NCI-H1930 (cell line): ENCODE measurements at places on chromosomes 16 and 17.

GRCh38 chr16:85967111-85967510 lies 68.1 kb downstream of the IRF8 start:
- DNase-seq = no peak

DNA sequence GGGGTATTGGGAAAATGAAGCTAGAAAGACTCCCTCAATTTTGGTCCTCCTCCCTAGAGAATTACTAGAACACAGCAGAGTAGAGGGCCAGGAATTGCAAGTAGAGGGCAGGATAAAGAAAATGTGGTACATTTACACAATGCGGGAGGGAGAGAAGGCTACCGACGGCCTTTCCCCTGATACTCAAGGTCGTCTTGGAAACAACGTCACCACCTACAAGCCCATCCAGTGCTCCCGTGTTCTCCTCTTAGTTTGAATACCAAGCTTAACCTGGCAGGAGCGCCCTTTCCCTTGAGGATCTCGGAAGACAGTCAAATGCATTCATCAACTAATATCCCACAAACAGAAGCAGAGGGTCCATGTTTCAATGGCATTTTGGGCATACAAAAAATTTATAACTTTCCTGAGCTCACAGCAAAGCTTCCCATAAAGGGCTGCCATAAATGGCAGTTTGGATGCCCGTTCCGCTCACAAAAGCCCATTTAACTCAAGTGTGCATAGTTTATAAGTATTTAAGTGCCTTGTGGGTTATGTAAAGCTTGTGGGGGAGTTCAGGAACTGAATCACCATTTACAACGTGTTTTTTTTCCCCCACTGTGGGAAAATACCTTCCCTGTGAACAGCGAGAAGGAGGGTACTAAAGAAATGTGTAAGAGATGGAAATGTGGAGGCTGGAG lies 414.6 kb downstream of the SLC39A11 start:
- DNase-seq = no peak

DNA sequence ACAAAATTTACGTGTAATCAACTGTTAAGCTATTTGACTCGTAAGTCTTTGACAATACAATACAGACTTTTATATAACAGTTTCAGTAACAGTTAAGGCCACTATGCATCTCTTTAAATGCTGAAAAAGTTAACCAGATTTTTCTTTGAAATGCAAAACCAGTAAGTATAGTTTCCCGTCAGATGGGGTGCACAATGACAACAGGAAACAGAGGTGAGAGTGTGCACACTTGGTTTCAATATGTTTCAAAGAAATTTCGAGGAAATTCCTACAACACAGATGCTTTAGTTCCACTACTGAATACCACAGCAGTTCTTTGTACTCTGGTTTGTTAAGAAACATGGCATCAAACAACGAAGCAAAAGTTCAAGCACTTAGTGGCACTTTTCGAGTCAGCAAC lies 48.4 kb downstream of the RNF157 start:
- DNase-seq = no peak

DNA sequence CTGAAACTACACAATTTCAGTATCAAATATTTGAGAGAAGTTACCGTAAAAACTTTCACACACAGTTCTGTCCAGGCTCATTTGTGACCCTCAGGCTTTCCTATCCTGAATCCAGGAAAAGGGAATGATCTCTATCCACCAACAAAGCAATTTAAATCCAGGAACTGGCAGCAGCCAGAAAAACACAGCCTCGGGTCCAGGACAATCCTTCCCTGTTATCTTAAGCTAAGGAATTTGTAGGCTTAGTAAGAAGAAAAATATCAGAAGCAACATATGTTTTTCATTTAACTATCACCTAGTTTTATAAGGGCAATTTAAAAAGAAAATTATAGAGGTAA lies 47.1 kb downstream of the TEX2 start:
- DNase-seq = no peak

GRCh38 chr17:31533546-31534155 lies 142.2 kb downstream of the RAB11FIP4 start:
- no peak for DNase-seq

DNA sequence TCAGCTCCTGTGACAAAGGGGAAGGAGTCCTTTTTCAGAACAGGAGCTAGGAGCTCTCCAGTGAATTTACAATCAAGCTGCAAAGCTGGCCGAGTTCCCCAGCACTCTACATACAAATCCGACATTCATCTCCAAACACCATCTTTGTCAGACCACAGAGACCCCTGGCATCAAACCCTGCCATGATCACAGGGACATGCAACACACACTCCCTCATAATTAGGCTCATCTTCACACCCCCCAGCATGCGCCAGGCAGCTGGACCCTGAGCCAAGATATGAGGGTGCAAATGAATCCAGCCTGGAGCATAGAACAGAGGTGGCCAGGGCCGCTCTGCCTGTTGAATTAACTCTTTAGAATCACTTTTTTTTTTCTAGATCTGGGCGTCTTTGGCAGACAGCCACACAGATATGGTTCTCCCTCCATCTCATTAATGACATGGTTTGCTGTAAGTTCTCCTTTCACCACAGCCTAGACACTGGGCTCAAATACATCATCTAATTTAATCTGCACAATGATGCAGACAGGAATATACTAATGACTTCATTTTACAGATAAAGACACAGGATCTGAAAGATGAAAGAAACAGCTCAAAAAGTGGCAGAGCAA lies 366.3 kb downstream of the NPIPA8 start:
- DNase-seq = no peak

DNA sequence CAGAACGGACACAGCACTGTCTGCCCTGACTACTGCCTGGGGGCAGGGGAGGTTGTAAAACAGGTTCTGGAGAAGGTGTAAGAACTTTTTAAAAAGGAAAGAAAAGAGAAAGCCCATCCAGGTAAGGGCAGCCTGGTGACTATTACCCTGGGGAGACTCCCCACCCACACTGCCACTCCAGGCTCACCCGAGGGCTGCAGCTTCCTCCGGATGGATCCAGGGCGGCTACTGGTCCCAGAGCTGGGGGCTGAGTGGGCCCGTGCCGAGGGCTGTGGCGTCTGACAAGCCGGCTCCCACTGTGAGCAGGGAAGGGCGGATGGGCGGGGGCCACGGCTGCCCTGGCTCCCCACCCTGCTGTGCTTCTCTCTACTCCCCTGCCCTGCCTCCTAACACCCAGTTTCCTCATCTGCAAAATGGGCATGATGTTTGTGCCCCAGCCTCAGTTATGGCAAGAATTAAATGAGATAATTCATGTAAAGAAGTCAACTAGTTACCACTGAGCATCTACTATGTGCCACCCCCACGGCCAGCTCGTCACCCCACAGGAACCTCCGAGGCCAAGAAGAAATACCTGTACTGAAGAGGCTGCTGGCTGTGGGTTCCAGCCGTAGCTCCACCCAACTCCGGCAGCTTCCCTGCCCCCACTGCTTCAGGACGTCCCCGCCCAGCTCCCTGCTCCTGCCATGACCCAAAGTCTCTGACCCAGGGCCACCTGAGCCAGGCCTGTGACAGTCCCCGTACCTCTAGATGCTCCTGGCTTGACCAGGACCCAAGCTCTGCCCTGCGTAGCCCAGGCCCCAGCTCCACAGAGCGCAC lies 24.2 kb downstream of the KATNB1 start:
- DNase-seq = no peak

DNA sequence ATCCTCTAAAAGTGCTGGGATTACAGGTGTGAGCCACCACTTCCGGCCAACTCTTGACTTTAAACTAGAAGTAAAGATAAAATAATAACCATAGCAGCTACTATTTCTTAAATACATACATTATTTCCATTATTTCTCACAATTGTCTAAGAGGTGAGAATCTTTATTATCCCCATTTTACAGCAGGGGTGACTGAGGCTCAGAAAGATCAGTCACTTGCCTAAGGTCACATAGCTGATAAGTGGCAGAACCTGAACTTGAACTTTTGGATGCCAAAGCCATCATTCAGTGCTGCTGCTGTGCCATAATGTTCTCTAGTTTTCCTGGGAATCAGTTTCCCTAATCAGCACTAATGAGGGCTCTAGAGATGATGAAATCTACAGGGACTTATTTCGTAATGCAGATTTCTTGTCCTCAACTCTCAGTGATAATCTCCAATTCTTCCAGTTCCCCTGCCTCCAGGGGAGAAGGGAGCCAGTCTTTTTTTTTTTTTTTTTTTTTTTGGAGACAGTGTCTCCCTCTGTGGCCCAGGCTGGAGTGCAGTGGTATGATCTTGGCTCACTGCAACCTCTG lies 25.2 kb upstream of the GPRC5B start:
- no peak for DNase-seq

DNA sequence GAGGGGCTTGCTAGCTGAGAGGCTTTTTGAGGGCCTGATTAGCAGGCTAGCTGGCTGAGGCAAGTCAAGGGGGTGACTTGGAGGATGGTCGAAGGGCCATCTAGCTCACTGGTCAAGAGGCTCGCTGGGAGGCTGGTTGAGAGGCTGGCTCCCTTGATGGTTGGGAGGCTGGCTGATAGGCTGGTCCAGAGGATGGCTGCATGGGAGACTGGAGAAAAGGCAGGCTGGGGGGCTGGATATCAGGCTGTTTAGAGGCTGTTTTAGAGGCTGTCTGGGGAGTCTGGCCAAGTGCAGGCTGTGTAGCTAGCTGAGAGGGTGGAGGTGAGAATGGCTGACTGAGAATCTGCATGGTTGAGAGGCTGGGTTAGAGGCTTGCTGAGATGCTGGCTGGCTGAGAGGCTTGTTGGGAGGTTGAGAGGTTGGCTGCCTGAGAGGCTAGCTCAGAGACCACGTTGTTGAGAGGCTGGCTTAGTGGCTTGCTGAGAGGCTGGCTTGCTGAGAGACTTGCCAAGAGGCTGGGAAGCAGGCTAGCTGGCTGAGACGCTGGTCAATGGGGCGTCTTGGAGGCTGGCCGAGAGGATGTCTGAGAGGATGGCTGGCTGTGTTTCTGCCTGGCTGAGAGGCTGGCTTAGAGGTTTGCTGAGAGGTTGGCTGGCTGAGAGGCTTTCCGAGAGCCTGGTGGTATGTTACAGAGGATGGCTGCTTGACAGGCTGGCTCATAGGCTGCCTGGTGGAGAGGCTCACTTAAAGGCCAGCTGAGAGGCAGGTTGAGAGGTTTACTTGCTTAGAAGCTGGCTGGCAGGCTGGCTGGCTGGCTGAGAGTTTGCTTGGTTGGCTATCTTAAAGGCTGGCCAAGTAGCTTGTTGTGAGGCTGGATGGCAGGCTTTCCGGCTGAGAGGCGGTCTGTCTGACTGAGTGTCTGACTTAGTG lies 36.6 kb upstream of the ACSM2B start:
- DNase-seq = no peak

DNA sequence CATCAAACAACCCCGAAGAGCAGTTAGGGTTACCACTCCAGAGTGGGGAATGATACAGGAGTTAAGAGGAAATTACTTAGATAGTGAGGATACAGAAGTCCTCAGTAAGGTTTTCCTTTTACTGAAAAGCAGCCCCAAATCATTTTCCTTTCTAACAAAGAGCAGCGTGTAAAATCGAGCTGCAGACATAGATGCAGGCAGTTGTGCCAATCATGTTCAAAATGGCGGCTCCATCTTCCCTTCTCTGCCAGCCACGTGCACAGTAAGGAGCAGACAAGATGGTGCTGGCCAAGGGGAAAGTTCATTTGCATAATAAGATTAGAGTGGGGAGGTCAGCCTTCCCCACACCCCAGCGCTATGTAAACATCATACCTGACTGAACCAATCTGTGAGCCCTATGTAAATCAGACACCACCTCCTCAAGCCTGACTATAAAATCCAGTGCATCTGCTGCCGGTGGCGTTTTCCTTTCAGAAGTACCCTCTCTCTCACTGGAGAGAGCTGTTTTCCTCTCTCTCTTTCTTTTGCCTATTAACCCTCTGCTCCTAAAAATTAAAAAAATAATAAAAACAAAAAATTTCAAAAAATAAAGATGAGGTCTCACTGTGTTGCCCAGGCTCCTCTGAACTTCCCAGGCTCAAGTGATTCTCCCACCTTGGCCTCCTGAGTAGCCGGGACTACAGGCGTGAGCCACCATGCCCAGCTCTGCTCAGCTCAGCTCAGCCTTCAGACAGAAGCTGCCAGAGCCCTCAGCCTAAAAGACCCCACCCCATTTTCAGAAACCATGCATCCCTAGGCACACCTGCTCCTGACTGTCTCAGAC lies 2.6 kb upstream of the SRL start:
- peak; percentile 72 for DNase-seq

DNA sequence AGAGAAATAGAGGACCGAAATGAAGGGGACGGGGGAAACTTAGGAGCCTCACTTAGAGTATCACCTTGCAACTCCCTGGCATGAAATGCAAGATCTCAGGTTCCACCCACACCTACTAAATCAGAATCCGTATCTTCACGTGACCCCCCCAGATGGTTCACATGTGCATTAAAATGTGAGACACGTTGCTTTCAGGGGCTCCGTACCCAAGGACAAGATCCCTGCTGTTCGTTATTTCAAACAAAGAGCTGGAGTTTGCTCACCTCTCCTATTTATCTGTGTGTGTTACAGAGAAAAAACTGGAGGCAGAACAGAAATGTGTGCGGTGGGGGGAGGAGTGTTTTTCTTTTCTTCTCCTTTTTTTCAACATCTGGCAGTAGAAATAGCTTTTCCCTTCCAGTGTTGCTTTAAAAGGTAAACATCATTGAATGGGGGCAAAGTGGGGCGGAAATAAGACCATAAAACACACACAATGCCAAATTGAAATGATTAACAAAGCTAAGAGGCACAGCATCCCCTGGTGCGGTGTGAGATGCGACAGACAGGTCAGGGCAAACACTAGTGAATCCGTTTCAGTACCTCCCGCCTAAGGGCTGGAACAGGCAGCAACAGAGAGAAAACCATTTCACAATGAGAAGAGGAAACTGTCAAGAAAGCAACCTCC lies 145.4 kb downstream of the SOX9 start:
- DNase-seq = peak; percentile 45

DNA sequence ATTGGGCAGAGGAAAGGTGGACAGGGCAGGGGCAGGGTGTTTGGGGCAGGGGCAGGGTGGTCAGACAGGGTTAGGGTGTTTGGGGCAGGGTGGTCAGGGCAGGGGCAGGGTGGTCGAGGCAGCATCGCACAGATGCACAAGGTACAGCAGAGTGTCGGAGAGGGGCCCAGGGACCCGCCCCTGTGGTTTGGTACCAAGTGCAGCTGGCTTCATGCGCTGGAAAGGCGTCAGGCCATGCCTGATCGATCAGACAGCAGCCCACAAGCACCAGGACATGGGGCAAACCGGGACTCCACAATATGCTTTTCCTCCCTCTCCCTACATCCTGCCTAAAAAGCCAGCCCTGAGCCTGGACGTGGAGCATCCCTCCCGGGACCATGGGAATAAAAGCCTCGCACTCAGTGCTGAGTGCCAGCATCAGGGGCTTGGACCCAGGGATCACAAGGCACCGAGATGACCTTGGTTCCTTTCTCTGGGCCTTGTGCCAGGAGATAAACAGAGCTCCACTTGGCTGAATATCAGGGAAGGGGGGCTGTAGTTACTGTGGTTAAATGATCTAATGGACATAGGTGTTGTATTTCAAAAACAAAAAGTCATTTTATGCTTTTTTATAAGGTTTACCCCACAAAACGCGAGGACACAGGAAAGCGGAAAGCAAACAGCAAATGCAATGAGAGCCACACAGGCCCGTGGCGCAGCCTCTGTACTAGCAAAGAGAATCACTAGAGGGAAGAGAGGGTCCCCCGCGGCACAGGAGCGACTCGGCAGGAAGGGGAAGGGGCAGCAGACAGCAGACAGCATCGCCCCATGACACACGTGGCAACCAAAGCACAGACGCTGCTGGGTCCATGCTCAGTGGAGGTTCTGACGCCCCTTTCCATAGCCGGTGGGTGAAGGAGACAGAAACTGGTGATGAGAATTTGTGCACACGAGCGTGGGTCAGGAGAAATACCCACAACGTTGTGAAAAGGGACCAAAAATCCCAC lies 5.3 kb upstream of the HEXD start:
- DNase-seq = no peak
